ENCODE measurements at places on chromosomes 12 and 14. TPM values are rescaled to one million over a fixed set of nuclear protein-coding genes. Genes with fewer than 3 reads are reported as not detected.

Gene LBHD2
- total RNA-seq = not detected

Gene MSI1
- total RNA-seq = 0.20 TPM

Gene FAM161B
- 6.4 TPM for total RNA-seq

Gene SRSF9
- 34.8 TPM for total RNA-seq

- no peak for DNase-seq
Observed at GRCh38 chr14:84591827-84592445, 938.0 kb upstream of the FLRT2 start.

Gene BICD1
- 2.8 TPM for total RNA-seq

Gene CD163L1
- 2.6 TPM for total RNA-seq

DNA sequence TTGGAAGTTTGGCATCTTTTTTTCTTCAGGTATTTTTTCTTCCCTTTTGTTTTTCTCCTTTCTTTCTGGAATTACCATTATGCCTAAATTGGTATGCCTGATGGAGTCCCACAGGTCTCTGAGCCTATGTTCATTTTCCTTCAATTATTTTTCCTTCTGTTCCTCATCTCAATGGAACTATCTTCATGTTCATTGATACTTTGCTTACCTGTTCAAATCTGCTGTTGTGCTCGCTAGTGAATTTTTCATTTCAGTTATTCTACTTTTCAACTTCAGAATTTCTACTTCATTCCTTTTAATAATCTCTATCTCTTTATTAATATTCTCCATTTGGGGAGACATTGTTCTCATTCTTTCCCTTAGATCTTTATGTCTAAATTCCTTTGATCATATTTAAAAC, 15.4 kb upstream of the USP30 start:
- DNase-seq = no peak

DNA sequence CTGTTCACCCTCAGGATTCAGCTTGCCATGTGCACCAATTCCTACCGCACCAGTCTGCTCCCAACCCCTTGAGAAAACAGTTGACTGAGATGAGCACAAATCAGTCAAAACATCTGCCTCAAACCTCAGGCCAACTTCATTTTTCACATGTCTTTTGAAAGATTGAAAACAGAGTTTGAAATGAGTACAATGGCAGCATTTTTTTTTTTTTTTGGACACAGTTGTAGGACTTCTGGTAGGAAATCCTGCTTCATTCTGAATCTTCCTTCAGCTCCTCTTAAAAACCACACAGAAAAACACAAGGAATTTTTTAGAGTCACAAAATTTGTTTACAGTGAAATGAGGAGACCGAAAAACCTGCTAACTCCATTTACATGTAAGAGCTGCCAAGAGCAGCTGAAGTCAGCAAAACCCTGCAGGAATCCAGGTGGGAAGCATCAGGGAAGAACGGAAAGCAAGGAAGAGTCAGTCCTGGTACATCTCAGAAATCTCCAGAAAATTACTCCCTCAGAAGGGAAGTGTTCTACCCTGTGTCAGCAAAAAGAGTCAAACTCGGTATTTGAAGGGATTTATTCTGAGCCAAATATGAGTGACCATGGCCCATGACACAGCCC, 100.3 kb upstream of the TMTC1 start:
- DNase-seq = no peak

DNA sequence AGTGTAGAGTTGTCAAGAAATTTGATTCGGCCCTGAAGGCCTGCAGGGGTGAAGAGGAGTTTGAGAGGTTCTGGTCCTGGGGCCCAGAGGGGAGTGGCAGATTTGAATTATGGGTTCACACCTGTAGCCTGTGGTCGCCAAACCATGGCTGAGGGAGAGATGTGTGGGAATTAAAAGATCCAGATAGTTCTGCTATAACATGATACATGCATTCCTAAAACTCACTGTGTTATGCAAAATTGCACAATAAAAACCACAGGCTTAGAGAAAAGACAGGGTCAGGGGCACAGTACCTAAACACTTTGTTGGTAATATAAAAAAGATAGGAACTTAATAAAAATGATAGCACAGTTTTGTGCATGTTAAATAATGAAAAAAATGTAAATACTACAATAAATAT, 106.2 kb downstream of the TMEM30B start:
- no peak for DNase-seq

DNA sequence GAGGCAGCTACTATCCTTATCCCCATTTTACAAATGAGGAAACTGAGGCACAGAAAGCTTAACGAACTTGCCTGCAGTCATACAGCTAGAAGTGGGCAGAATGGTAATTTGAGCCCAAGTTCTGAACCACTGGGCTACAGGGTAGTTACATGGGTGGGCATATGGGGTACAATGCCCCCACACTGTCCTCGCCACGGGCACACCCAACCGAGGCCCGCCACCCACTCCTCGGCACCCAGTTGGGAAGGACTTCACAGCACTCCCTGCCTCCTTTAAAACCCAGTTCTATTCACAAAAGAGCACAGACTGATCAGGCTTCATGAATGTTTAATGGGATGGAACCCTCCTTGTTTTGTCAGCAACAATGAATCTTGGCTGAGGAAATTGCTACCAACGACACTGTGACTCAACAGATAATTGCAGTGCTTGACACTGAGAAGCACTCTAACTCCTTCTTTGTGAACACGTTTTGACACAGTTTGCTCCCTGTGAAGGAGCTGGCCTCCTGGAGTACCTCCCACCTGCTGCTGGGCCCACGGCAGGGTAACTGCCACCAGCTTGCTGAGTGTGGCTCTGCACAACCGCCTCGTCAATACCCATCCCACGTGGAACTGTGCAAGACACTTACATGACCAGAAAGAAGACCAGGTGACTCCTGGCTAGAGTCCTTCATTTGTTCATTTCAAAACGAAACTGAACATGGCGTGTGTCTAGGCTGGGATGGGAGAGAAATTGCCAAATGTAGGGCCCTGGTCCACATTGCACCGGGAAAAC, 63.5 kb downstream of the CLMN start:
- DNase-seq = no peak

DNA sequence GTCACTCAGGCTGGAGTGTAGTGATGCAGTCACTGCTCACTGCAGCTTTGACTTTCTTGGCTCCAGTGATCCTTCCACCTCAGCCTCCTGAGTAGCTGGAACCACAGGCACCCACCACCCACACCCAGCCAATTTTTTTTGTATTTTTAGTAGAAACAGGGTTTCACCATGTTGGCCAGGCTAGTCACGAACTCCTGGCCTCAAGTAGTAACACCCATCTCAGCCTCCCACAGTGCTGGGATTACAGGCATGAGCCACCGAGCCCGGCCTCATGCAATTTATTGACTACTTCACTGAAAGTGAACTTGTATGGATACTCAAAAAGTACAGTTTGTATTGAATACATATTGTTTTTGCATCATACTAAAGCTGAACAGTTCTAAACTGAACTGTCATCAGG, 9.1 kb downstream of the PSEN1 start:
- DNase-seq = no peak

- no peak for DNase-seq
Observed at GRCh38 chr14:105161309-105161708, 7.3 kb downstream of the JAG2 start.

GRCh38 chr14:46487582-46488350, 163.8 kb downstream of the RPL10L start:
- no peak for DNase-seq

Gene HOXC12
- not detected for total RNA-seq

Gene BCL2L14
- total RNA-seq = not detected

Gene C12orf50
- total RNA-seq = not detected

GRCh38 chr12:40693207-40693821, 1.1 kb downstream of the CNTN1 start:
- DNase-seq = peak; percentile 31

DNA sequence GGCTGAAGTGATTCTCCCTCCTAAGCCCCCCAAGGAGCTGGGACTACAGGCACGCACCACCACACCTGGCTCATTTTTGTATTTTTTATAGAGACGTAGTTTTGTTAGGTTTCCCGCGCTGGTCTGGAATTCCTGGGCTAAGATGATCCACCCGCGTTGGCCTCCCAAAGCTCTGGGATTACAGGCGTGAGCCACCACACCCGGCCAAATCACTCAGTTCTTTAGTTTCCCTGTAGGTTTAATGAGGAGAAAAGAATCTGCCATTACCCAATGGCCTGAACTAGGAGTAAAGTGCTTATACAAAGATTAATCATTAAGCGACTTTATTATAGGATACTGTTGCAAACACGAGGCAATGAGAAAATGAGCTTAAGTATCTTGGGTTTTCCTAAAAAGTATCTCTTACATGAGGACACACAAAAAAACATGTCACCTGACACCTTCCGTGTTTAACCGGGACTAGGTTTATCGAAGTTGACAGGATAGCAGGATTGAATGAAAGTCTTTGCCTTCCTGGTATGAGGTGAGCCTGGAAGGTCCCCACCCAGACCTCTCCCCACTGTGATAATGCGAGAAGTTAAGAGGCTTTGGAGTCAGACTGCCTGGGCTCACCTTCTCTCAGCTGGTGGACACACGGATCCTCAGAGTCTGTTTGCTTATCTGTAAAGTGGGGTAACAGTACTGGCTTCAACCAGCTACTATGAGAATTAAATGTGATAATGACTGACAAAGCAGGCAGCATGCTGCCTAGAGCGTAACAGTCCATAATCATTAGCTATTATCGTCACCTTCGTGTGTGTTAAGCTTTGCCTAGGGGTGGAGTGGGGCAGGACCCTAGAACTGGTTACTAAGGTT, 133.5 kb upstream of the KRAS start:
- no peak for DNase-seq

Gene KRT79
- not detected for total RNA-seq

Gene SYNDIG1L
- total RNA-seq = not detected

Gene HOXC4
- total RNA-seq = 1.6 TPM

DNA sequence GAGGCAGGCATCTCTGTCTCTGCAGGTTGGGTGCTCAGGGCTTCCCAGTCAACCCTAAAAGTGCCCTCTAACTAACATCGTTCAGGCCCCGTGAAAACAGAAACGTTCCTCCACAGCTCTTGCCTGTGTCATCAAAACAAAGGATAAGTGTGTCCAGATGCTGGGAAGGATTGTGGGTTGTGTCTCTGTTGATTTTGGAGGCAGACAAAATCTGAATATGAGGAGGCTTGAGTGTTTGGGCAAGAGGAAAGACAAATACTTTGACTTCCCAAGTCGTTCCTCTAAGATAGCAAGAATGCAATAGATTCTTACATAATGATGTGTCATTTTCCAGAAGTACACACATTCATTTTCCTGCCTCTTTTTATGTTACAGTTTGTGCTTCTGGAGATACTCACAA, 52.9 kb downstream of the SERPINA3 start:
- no peak for DNase-seq

Gene ACRBP
- 0.82 TPM for total RNA-seq

Gene SPTB
- 463 TPM for total RNA-seq

Gene IFI27
- total RNA-seq = 119 TPM

DNA sequence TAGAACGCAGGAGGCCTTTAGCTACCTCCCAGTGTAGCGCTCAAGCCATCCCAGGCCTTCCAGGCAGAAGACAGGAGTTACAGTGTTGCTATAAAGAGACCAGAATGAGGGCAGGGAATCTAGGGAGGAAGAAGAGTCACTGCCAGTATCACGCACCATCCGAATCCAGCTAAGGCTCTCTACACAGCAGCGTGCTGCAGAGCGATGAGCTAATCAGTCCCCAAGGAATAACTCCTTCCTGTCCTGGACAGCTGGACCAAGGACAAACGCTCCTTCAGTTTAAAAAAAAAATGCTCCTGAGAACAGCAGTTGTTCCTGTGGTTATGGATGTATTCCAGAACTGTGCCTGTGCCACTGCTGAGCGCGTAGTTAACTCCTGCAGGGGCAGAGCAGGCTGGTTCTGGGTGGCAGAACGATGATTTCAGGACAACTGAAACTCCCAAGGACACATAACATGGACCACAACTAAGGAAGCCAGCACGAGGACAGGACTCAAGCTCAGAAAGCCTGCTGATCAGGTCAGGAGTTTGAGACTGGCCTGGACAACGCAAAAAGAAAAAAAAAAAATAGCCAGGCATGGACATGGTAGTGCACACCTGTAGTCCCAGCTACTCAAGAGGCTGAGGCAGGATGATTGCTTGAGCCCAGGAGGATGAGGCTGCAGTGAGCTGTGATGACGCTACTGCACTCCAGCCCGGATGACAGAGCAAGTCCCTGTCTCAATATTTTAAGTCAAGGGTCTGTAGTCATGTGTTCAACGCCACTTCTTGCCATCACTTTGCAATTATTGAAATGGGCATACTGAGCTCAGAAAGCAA, 2.6 kb downstream of the IFFO1 start:
- peak; percentile 86 for DNase-seq

- DNase-seq = no peak
Observed at GRCh38 chr12:78036874-78037273, 206.2 kb downstream of the NAV3 start.

- DNase-seq = no peak
Observed at GRCh38 chr14:89364316-89364715, 52.7 kb downstream of the FOXN3 start.

- DNase-seq = no peak
Observed at GRCh38 chr12:28129031-28129430, 61.2 kb upstream of the CCDC91 start.

Gene TIMELESS
- 4.3 TPM for total RNA-seq

Gene GALNT8
- total RNA-seq = 0.11 TPM

GRCh38 chr12:54017027-54017788, 8.4 kb downstream of the HOXC8 start:
- peak; percentile 76 for DNase-seq

DNA sequence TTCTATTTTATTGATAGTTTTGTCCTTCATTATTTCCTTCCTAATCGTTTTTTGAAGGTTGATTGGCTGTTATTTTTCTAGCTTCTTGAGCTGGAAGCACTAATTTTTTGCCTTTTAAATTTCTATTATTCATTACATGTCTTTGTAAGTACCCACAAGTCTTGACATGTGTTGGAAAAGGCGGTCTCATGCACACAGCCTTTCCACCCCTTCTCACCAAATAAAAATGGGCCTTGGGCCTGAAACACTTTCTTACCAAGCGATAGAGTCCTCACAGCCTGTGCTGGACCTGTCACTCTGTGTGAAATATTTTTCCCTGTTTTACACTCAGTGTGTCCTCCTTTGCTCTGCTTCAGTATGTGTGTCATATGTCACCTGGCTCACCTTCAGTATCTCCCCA, 9.9 kb downstream of the ETNK1 start:
- DNase-seq = no peak

- DNase-seq = no peak
Observed at GRCh38 chr12:55495490-55495889, 3.3 kb downstream of the OR6C68 start.

Data from psoas muscle (tissue), 8 donors.